ENCODE measurements at places on chromosomes 16 and 17.

DNA sequence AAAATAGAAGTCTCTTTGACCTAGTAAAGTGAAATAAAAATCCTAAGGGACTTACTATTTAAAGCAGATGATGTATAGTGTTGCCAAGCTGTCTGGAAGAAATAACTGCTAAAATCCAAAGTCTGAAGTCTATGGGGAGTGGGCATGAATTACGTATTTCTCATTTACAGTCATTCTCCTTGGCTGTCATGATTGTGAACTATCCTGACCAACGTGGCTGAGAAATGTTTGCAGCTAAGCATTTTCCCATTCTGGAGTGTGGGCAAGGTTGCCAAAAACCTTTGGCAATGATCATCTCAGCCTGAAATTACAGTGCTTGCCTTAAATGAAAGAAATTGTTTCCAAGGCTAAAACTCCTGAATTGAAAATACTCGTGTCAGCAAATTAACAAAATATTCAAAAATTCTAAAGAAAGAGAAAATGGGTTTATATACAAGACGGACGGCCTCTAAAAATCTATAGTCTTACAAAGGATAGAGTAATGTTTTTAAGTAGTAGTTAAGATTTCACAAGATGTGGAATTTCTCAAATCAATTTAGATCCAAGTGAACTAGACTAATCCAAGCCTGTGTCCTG lies 77.0 kb downstream of the CACNG1 start:
- no peak for DNase-seq

GRCh38 chr17:78735832-78736525 lies 46.1 kb downstream of the CYTH1 start:
- no peak for DNase-seq

DNA sequence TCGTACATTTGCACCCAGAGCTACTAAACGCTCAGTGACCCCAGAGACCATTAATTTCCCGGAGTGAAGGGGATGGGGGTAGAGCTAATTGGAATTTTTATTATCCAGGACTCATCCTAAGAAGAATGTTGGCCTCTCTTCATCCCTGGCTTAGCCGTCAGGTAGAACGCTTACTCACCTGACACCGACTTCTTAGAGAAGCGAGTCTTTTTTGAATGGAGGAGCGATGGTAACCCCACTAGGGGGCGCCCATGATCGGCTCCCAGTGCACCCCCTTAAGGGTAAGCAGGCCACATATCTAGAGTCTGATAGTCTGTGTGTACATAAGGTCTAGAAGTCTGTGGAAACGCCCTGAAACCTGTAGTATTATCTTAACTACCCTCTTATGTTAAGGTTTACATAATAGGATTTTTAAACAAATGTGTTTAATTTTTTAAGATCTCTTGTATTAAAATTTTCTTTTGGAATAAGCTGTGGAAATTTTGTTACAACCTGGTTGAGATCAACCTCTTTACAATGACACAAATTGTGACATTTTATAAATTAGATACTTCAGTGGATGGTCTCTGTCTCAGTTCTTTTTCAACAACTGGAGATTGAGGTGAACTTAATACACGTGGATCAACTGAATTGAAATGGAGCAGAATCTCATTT lies 229.8 kb downstream of the CPPED1 start:
- peak; percentile 40 for DNase-seq

DNA sequence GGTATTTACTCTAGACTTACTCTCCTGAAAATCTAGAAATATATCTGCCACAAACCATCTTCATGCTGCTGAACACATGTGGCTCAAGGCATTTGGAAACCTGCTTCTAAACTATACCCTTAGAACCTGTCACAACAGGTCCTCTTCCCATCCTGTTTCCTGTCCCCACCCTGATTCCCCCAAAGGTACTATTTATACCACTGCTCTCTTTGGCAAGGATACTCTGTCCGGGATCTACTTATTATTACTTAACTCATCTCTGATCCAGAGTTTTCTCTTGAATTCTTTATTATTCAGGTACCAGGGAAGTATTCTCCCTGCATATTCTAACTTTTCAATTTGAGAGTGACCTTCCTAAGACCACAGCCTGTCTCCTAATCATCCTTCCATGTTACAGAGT lies 33.4 kb downstream of the TRAF4 start:
- no peak for DNase-seq

DNA sequence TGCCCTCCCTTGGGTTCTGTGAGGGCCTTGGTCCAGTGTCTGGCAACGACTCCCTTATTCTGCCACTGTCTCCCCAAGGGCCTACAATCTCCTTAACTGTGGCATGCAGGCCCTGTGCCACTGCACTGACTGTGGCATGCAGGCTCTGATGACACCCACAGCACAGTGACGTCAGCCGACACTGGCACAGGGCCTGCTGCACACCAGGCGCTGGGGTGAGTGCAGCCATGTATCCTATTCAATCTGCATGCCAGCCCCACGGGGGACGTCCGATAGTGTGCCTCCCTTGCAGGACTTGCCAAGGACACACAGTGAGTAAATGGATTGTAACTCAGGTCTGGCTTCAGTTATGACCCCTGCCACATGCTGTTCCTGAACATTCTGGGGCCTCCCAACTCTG lies 39.8 kb upstream of the RASD1 start:
- DNase-seq = peak; percentile 37

DNA sequence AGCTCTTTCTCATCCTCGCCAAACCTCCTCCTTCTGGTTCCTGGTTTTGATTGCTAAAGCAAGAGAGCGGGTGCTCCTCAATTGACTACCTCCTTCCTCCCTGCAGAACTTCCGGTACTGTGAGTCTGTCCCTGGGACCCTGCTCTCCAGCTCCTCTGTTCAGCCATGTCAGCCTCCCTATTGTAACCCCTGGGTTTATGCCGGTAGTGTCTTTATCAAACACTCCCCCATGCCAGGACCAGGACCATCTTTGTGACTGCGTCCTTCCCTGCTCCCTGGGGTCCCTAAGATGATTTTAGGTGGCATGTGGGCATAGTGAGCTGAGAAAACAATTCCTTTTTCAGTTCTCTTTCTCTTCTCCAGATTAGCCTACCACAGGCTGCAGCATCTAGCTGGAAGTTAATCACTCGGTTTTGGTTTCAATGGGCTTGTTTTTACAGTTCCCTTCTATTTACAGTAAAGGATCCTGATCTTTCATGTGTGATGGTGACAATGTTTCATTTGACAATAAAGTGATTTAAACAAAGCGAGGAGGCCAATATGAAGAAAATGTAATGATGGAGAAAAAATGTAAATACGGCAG lies 27.7 kb upstream of the IL21R start:
- no peak for DNase-seq

- DNase-seq = no peak
Observed at GRCh38 chr16:51919736-51920135, 627.2 kb downstream of the TOX3 start.

DNA sequence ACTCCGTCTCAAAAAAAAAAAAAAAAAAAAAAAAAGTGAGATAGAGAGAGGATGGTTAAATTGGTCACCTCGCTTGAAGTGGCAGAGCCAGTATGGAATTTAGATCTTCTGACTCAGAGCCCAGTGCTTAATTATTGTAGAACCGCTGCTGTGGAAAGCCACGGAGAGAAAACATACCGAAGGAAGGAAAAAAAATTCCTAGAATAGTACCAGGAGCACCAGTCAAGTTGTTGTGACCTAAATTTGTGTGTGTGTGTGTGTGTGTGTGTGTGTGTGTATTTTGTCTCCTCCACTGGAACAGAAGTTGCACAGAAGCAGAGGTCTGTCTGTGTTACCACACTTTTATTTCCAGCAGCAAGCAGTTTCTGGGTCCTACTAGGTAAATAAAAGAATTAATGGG lies 10.6 kb upstream of the NUP85 start:
- no peak for DNase-seq

GRCh38 chr17:74798239-74798707 lies 22.1 kb upstream of the NAT9 start:
- DNase-seq = no peak

- DNase-seq = no peak
Observed at GRCh38 chr16:48126801-48127644, 28.8 kb downstream of the ABCC12 start.

- DNase-seq = no peak
Observed at GRCh38 chr17:48462946-48463345, 32.9 kb upstream of the SKAP1 start.

DNA sequence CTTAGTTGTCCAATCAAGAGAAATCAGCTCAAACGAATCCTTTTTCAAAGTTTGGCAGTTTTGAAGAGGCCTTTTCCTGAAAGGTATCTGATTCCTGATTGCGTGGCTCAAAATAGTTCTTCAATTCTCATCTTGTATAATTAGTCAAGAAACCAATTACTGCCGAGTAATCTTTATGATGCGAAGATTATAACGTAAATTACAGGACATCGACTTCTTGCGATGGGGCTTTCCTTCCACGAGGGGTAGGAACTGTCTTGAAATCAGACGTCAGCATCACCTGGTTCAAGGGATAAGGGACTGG lies 644 bp upstream of the ARL2BP start:
- DNase-seq = no peak

DNA sequence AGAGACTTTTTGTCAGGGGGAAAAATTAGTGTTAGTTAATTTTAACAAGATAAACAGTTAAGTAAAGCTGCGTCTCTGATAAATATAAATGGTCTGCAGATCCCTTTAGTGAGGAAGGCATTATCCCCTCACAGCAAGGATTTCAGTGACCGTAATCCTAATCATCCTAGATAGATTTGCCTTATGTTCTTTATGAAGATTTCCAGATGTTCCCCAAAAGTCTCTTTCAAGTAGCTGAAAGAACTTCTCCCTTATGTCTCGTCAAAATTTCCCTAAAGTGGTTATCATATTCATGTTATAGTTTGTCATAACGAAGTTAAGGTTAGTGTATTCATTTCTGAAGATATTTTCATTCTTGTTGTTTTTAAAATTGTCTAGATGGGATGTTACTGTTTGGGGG lies 5.6 kb downstream of the MOSMO start:
- DNase-seq = no peak

DNA sequence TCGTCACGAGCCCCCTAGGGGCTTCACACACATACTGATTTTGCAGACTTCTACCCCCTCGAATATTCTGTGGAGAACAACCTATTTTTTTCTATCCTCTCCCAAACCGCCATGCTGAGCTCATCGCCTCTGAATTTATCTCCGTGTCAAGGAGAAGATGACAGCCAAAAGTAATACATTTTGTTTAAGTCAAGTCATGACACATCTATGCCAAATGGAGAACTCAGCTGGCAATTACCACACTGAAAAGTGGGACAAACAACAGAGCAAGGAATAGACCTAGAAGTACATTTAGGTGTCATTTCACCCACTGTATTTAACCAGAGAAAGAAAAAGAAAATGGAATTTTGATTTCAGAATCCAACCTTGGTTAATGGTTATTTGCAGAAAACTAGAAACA lies 260.2 kb downstream of the SLC39A11 start:
- DNase-seq = no peak

- DNase-seq = no peak
Observed at GRCh38 chr17:34837876-34838478, 123.3 kb downstream of the CCT6B start.

- no peak for DNase-seq
Observed at GRCh38 chr17:18084256-18084655, 3.5 kb upstream of the DRG2 start.

- no peak for DNase-seq
Observed at GRCh38 chr16:86874141-86874540, 295.8 kb downstream of the FOXL1 start.

GRCh38 chr16:57427824-57428223 lies 19.4 kb downstream of the CIAPIN1 start:
- no peak for DNase-seq

DNA sequence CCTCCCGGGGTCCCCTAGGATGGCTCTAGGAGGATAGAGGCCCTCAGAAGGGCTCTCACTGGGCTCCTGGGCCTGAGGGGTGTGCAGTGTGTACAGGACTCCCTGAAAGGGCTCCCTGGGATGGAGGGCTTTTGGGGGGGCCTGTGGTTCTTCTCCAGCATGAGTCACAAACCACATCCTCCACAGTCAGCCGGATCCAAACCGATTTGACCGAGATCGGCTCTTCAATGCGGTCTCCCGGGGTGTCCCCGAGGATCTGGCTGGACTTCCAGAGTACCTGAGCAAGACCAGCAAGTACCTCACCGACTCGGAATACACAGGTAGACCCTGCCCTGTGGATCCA lies 4.5 kb downstream of the TRPV2 start:
- no peak for DNase-seq

DNA sequence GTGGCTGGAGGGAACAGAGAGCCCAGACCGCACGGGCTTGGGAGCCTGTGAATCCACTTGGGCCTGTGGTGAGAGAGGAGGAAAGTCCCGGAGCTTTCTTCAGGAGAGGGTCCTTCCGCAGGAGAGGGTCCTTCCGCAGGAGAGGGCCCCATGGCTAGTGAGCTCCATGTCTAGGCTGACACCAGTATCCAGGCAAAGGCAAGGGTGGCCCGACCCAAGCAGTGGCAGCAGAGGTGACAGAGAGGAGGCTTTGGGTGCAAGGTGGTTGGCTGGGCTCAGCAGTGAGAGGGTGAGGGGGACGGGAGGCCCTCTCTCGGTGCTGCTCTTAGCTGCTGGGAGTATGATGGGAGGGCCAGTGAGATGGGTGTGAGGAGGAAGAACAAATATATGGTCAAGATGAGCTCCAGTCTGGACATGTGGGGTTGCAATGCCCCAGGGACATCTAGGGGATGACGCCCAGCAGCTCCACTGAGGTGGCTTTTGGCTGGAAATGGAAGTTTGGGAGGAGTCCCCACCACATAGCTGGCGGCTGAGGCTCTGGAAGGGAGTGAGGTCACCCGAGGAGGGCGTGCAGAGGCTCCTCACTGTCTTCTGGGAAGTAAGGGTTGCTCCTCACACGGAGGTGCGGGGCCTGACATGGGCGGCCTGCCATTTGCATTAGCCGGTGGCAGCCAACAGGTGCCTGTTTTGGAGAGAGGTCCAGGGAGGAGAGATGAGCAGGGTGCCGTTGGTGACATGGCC lies 2.3 kb upstream of the HSD3B7 start:
- DNase-seq = no peak

DNA sequence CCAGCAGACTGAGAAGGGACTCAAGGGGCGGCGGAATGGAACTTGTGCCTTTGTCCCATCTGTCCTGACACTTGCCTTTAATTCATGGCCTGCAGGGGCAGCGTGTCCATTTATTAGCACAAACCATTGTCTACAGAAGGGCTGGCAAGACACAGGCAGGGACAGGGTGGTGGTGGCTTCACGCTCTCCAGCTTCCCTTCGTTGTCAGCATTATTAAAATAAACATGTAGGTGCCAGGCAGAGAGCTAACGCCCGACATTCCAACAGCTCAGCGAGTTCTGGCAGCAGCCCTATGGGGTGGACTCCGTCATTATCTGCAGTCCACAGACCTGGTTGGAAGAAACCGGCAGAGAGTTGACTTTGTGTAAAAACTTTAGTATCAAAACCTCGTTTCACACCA lies 16.3 kb downstream of the DNAI2 start:
- DNase-seq = no peak

GRCh38 chr16:65116216-65116615 lies 5.6 kb downstream of the CDH11 start:
- no peak for DNase-seq

- no peak for DNase-seq
Observed at GRCh38 chr16:72722552-72722951, 325.4 kb downstream of the ZFHX3 start.

DNA sequence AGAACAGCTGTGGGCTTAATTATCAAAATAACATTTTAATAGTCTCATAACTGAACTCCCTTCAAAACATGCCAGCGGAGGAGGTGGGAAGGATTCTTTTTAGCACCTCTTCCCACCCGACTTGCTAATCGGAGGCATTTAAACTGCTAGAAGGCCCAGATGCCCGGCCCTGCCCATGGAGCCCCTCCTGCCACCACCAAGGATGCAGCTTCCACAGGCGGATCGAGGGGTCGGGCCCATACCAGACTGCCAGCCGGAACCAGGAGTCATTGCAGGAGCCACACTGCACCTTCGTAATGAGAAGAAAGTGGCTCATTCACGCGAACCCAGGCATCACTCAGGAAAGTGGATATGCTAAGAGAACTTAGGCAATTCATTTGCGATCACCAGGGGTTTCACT lies 201.2 kb downstream of the C16orf78 start:
- DNase-seq = no peak

Measured in anterior cingulate cortex (tissue), 58 donors.